Right lobe of liver (tissue), 6 donors: ENCODE measurements at places on chromosomes 16 and 17. TPM values are rescaled to one million over a fixed set of nuclear protein-coding genes. Genes with fewer than 3 reads are reported as not detected.

GRCh38 chr17:69254187-69254586 lies 25.6 kb upstream of the ABCA10 start:
- no peak for DNase-seq
- no peaks in the 10 kb centered on the region for H3K4me1 ChIP-seq
- no peak overlapping the region for H3K27ac ChIP-seq
- no peak overlapping the region for H3K4me3 ChIP-seq
- H3K36me3 ChIP-seq: peaks cover 57% of the 10 kb centered on the region

DNA sequence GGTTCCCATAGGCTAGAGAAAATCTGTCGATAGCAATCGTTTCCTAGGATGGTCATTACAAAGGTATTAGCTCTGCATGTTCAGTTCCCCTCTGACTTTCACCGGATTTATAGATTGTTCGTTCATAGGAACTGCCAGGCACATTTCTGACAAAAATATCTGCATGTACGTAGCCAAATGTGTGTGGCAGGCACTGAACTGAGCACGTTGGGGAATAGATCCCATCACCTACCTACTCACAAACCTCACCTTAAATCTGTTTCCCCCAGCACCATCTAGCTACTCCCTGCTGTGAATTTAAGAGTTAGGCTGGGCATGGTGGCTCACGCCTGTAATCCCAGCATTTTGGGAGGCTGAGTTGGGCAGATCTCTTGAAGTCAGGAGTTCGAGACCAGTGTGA lies 64.5 kb upstream of the TANC2 start:
- H3K27me3 ChIP-seq: no peaks in the 10 kb centered on the region
- no peaks in the 10 kb centered on the region for H3K36me3 ChIP-seq
- no peak overlapping the region for H3K27ac ChIP-seq
- no peak for DNase-seq
- no peak overlapping the region for H3K4me3 ChIP-seq

DNA sequence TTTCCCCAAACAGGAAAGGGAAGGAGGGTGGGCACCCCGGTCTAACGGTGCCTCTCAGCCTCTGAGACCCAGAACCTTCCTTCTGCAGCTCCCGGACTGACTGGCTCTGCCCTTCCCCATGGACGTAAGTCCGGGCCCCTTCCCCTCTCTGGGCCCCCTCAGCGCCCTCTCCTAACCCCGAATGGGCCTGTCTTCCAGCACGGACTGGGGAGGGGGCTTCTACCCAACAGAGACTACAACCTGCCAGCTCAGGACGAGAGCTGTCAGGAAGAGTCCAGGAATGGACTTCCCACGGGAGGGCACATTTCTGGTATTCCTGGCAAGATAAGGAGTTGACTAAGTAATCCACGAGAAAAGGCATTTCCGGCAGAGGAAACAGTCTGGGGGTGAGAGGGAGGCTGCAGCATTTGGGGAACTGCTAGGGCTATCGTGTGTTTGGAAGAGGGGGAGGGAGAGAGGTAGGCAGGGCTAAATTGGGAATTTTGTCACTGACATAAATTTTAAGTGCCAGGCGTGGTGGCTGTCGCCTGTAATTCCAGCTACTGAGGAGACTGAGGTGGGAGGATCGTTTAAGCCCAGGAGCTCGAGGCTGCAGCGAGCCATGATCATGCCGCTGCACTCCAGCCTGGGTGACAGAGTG lies 12.1 kb upstream of the ALDOA start:
- no peaks in the 10 kb centered on the region for H3K4me1 ChIP-seq
- no peaks in the 10 kb centered on the region for H3K36me3 ChIP-seq
- peak overlapping the region; percentile 69 for H3K4me3 ChIP-seq
- H3K27me3 ChIP-seq: no peaks in the 10 kb centered on the region
- H3K27ac ChIP-seq: no peak overlapping the region

GRCh38 chr16:77514500-77515220 lies 79.8 kb upstream of the ADAMTS18 start:
- H3K27me3 ChIP-seq: no peaks in the 10 kb centered on the region
- H3K4me1 ChIP-seq: no peaks in the 10 kb centered on the region
- no peak for DNase-seq

DNA sequence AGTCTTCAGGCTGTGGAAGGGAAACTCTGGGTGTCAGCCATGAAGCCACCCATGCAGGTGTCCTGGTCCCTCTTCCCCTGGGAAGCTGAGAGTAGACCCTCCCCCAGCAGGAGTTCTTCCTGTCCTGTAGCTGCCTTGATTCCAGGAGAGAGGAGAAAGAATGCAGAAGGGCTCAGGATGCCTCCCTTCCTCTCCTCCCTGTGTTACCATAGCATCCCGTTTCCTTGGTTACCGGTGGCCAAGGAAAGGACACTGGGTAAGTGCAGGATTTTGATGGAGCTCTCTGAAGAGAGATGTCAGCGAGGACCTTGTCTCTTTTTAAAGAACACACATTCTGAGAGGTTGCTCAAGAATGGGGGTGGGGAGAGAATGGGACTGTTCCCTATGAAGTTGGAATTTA lies 304.1 kb upstream of the N4BP1 start:
- H3K27ac ChIP-seq: no peak overlapping the region
- H3K36me3 ChIP-seq: no peaks in the 10 kb centered on the region
- no peak overlapping the region for H3K4me3 ChIP-seq
- H3K27me3 ChIP-seq: no peaks in the 10 kb centered on the region

The PYDC1 gene
- not detected for total RNA-seq
